ENCODE measurements at places on chromosomes 7 and 10.

GRCh38 chr7:102255916-102256315, 30.8 kb upstream of the SH2B2 start:
- no peak for DNase-seq

- no peak for DNase-seq
Observed at GRCh38 chr7:142711746-142712616, 37.3 kb upstream of the PRSS1 start.

DNA sequence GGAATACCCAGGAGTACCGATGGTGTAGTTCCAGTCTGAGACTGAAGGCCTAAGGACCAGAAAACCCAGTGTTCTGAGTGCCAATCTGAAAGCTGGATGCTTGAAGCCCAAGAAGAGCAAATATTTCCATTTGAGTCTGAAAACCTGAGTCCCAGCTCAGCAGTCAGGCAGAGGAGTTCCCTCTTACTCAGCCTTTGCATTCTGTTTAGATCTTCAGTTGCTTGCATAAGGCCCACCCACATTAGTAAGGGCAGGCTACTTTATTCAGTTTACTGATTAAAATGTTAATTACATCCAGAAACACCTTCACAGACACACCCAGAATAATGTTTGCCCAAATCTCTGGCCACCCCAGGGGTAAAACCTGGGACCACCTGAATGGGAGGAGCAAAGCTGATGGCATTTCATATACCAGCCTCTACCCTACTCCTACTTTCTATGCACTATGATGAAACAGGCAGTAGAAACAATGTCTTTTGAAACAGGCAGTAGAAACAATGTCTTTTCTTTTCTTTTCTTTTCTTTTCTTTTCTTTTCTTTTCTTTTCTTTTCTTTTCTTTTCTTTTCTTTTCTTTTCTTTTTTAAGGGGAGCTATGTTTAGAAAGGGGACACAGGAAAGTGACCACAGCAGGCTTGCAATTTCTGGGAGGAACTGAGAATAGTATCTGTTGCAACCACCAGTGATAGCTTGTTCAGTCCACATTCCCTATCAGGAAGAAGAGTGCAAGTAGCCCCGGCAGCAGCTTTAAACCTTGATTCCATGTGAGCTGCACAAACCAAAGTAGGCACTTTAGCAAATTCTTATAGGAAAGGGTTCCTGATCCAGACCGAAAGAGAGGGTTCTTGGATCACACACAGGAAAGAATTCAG, 30.6 kb downstream of the FAM237B start:
- no peak for DNase-seq

- no peak for DNase-seq
Observed at GRCh38 chr7:130875901-130876300, 141.9 kb upstream of the KLF14 start.

DNA sequence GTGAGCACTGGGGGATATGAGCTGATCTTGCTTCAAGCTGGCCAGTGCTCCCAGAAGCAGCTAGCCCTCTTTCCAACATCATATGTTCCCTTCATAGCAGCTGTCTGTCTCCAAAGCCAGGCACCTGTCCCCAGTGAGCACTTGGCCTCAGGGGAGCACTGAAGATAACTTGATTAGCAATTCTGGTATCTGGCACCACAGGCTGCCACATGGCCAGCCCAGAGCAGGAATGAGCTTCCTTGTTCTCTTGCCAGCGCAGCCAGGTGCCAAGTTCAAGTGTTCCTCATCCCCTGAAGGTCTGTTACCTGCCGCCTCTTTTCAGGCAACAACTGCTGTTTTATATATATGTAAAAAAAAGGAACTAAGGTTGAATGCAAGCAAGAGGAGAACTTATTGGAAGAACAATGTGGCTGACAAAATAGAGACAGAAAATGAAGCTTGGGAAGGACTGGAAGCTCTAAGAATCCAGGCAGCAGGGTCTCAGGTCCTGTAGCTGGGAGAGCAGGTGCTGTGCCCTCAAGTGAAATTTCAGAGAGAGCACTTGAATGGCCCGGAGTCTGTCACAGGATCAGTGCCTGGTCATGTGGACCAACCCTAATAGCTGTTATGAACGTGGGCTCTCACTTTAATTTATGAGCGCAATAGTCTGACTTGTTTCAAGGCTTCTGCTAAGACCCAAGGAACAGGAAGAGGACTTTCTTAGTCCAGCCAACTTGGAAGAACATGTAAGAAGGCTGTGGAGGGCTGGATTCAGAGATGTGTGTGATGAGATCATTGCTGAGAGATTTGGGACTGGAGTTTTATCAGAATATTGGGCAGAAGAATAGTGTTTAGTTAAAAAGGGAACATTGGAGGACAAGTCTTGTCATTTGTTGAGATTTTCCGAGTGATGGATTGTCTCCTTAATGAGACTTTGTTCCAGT, 267.2 kb downstream of the GLRX3 start:
- DNase-seq: no peak

- DNase-seq: peak; percentile 12
Observed at GRCh38 chr10:6348096-6348874, 145.6 kb downstream of the PFKFB3 start.

- no peak for DNase-seq
Observed at GRCh38 chr10:120076996-120077706, 184.6 kb downstream of the SEC23IP start.

DNA sequence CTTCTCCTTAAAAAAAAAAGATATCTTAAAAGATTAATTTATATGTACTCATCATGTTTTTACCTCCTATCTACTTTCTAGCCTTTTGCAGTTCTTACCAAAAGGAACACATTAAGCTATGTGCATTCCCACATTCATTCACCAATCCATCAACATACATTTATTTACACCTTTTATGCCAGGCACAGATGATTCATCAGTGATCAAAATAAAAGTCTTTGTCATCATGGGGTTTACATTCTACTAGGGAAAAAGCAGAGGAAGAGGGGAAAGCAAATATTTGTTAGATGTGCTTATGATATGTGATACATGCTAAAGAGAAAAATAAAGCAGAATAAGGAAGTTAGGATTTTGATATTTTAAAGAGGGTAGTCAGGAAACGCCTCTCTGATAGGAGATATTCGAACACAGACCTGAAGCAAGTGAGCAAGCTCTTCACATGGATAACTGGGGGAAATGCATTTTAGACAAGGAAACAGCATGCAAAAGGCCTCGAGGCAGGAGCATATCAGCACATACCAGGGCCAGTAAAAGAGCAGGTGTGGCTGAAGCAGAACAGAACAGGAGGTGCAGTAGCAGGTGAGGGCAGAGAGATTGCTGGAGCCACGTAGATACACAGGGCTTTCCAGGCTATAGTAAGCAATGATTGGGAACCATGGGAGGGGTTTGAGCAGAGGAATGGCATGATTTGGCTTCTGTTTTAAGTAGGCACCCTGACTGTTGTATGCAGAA, 67.4 kb downstream of the REEP3 start:
- no peak for DNase-seq

- DNase-seq: no peak
Observed at GRCh38 chr7:3280946-3281656, 20.0 kb upstream of the SDK1 start.

DNA sequence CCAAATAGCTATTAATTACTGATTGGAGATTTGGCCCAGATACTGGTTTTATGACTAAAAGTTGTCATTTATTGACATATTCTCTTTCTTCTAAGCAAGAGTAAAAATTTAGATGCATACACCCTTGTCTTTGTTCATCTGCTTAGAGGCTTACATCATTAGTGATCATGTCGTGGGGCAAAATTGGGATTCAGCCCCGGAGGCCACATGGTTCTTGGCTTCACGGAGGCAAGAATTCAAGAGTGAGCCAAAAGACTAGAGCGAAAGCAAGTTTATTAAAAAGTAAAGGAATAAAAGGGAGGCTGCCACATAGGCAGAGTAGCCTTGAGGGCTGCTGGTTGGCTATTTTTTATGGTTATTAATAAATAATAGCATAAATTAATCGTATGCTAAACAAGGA, 41.1 kb downstream of the MINPP1 start:
- no peak for DNase-seq

GRCh38 chr10:123409426-123409825, 255.2 kb downstream of the BUB3 start:
- no peak for DNase-seq

GRCh38 chr10:26780106-26780792, 80.5 kb downstream of the ABI1 start:
- DNase-seq: no peak

- DNase-seq: no peak
Observed at GRCh38 chr7:112874909-112875308, 84.7 kb upstream of the TMEM168 start.

Measured in esophagus squamous epithelium (tissue), 5 donors.